ENCODE measurements at places on chromosomes 4 and X.
A peak's percentile ranks its signal among the peaks of the same experiment; 100 is the strongest.

DNA sequence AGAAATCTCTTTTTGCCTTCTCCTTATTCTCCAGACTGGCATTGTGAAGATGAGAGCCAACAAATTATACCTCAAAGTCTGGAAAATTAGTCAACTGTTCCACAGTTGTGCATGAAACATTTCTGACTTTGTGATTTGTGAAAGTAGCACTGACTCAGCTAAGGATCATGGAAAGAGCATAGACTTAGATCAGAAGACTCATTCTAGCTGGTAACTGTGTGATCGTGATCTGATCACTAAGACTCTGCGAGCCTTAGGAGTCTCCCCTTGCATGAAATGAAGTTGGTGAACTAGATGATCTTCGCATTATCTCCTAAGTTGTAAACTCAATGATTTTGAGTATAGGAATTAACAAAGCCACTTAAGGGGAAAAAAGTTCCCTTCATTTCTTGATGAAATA lies 668.1 kb downstream of the RPA4 start:
- DNase-seq, result no peak

DNA sequence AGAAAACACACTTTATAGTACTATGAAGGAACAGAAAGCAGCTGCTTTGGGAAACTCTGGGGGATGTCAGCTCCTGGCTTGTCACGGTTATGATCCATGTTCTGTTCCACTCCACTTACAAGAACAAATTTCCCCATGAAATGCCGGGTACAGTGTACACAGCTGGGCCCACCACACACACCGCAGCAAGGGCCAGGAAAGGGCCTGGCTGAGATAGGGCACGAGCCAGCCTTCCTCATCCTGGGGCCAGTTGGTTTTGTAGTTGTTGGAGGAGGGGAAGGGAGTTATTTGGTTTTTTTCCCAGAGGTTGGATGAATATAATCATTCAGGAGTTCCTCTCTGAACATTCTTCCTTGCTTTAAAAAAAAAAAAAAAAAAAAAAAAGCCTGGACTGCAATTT lies 56.8 kb downstream of the SEPSECS start:
- DNase-seq, result no peak

GRCh38 chrX:50638123-50638522 lies 167.5 kb upstream of the DGKK start:
- no peak for DNase-seq

DNA sequence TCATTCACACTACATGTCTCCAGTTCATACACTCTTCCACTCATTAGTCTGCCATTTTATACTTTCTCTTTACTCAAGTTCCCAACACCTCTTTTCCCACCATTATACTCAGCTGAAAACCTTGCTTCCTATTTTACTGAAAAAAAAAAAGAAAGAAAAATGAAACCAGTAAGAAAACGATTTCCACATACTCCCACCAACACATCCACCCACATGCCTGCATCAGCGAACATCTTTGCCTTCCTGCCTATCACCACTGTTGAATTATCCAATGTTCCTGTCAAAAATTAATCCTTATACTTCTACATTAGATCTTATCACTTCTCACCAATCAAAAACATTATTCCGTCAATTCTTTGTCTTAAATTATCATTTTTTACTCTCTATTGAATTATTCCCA lies 188.1 kb upstream of the FAM241A start:
- DNase-seq, result no peak

DNA sequence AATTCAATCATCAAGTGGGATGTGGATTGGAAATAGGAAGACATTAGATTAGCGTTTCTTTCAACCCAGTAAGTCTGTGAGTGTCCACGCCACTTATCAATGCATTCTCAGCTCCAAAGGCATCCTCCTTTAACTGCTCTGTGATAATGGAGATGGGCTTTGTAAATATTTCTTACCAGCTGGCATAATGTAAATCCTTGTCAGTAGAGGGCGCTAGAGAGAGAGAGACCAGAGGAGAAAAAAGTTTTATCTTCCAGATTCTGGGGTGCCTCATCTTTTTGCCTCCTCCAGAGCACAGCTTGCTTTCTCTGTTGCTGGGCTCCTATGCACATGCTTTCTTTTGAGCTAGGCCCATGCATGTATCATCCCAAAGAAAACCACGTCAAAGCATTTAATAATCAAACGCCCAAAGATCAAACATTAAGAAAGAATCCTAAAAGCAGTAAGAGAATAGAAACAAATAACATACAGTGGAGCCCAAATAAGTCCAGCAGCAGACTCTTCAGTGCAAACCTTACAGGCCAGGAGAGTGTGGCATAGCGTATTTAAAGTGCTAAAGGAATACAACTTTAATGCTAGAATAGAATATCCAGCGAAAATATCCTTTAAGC lies 9.6 kb upstream of the MTMR1 start:
- peak; percentile 12 for DNase-seq

GRCh38 chr4:92237559-92237958 lies 66.2 kb upstream of the GRID2 start:
- no peak for DNase-seq

- DNase-seq, result peak; percentile 28
These were observed 986.0 kb downstream of the CCSER1 start for GRCh38 chr4:91113130-91113706.

DNA sequence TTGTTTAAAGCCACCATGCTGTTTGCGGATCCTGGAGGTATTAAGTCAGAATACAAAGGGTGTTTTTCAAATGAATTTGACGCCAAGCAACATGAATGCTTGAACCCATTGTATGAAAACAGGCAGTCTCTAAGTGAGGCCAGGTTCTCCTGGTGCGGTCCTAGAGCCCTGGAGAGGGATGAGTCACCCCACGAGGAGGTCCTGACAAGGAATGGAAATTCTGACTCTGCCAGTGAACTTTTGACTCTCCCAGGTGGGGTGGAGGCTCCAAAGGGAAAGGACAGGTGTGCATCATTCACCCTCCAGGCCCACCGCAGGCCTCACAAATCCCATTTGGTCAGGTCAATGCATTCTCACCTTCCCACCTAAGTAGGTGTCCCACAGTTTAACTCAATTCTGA lies 1.5 kb downstream of the TRIM2 start:
- peak; percentile 92 for DNase-seq

DNA sequence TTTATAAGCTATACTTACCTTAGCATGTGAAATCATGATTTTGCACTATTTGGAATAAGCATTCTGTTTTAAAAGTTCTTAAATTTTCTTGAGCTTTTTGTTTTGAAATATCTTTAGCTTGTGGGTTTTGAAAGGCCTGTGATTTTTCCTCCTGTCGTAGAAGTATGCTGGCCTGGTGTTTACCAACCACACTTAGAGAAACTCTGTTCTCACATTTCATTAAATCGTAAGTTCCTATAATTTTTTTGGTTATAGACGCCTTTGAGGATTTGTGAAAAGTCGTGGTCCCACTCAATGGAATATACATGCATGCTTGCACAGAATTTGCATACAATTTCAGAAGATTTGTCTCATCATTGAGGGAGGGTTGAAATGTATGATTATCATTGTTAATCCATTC lies 63.6 kb downstream of the PDLIM5 start:
- DNase-seq, result no peak

DNA sequence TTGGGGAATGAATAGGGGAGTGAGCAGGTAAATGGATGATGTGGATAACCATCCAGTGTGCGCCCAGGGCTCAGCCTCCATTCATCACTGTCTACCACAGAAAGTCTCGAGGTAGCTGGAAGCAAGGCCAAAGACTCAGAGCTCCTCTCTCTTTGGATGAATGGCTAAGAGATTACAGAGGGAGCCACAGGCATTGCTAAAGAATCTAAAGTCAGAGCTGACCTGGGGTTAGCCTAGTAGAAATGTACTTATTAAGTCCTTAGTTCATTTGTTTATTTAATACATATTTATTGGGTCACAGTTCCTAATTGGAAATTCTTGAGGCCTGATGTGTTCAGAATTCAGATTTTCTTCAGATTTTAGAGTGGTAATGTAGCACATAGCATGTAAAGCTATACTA lies 88.7 kb upstream of the HPF1 start:
- DNase-seq, result no peak

Measured in HCT116 (cell line).